Liver (tissue), 10 donors: ENCODE measurements at places on chromosomes 5 and 9. TPM values are rescaled to one million over a fixed set of nuclear protein-coding genes. Genes with fewer than 3 reads are reported as not detected.

GRCh38 chr9:99743006-99743405 is 78.7 kb upstream of the NR4A3 start:
- no peak for DNase-seq
- H3K4me1 ChIP-seq, result no peaks in the 10 kb centered on the region
- no peaks in the 10 kb centered on the region for H3K36me3 ChIP-seq

- H3K4me3 ChIP-seq, result no peak overlapping the region
- H3K4me1 ChIP-seq, result no peaks in the 10 kb centered on the region
- H3K27me3 ChIP-seq, result no peaks in the 10 kb centered on the region
- H3K27ac ChIP-seq, result no peak overlapping the region
These were observed 7.6 kb downstream of the IL9 start for GRCh38 chr5:135887881-135888614.

Gene C9orf153
- total RNA-seq, result 0.67 TPM

Gene SCGB3A2
- total RNA-seq, result not detected

Gene GFI1B
- 53.6 TPM for total RNA-seq

DNA sequence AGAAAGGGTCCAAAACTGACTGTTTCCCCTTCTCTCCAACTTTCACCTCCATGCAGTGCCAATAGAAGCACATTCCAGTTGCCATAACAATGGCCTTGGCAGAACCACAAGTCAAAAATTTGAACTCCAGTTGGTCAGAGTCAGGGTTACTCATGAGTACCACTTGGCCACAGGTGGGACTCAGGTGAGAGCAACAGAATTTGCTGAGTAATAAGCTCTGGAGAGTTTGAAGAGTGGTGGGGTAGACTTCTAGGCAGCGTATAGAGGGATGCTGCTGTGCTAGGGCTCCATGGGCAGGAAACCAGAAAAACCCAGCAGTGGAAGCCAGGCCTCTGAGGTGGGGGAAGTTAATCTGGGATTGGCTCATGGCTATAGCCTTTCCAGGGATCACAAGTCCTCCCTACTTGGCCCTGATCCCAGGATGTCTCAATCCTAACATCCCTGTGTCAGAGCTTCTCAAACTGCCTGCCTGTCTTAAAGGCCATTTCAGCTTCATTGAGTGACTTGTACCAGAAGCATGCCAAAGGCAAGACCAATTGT is 30.2 kb downstream of the SNX18 start:
- H3K36me3 ChIP-seq, result no peaks in the 10 kb centered on the region

Gene SH3PXD2B
- 3.3 TPM for total RNA-seq

DNA sequence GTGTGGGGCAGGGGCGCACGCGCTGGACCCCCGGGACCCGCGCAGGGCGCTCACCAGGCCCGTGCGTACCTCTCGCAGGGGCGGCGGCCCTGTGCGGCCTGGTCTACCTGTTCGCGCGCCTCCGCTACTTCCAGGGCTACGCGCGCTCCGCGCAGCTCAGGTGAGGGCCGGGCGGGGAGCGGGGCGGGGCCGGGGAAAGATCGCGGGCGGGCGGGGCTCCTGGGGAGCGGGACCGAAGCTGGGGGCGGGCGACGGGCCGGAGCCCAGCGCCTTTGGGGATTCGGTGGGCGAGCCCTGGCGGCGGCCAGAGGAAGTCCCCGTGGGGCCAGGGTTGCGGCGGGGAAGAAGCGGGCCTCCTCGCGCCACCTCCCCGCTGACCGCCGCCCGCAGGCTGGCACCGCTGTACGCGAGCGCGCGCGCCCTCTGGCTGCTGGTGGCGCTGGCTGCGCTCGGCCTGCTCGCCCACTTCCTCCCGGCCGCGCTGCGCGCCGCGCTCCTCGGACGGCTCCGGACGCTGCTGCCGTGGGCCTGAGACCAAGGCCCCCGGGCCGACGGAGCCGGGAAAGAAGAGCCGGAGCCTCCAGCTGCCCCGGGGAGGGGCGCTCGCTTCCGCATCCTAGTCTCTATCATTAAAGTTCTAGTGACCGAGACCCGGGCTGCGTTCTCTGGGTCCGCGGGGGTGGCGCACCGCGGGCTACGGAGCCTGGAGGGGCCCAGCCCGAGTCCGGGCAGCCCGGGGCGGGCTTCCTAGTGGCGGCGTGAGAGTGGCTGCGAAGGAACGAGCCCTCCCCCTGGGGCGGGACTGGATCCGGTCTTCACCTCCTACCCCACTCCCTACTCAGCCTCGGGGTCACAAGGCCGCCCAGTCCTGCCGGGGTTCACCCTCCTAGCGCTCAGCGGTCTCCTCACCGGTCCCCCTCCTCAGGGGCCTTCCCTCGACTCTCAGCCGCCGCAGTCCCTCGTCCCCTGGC is 2.4 kb downstream of the LTC4S start:
- H3K27ac ChIP-seq, result peak overlapping the region; percentile 58
- H3K4me1 ChIP-seq, result peaks cover 44% of the 10 kb centered on the region
- H3K4me3 ChIP-seq, result peak overlapping the region; percentile 35
- no peaks in the 10 kb centered on the region for H3K27me3 ChIP-seq

Gene NDUFAF2
- 4.3 TPM for total RNA-seq
